Activated naive CD8-positive, alpha-beta T cell treated with anti-CD3 and anti-CD28 coated beads, Interleukin-2, amount 50 U/mL, for 16 hours (primary cell): ENCODE measurements at places on chromosomes 7 and 10.

DNA sequence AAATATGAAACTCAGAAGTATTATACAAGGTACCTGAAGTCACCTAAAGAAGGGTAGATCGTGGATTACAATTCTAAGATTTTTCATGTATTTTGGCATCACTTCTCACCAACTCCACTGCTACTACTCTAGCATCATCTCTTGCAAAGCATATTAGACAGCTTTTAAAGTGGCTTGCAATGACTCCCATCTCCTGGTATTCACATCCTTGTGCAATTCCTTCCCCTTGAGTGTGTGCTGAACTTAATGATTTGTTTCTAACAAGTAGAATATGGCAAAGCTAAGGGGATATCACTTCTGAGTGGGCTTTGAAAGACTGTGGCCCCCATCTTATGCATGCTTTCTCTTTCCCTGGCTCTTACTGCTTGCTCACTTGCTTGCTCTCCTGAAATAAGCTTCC, 280.2 kb downstream of the SNX13 start:
- DNase-seq = no peak

DNA sequence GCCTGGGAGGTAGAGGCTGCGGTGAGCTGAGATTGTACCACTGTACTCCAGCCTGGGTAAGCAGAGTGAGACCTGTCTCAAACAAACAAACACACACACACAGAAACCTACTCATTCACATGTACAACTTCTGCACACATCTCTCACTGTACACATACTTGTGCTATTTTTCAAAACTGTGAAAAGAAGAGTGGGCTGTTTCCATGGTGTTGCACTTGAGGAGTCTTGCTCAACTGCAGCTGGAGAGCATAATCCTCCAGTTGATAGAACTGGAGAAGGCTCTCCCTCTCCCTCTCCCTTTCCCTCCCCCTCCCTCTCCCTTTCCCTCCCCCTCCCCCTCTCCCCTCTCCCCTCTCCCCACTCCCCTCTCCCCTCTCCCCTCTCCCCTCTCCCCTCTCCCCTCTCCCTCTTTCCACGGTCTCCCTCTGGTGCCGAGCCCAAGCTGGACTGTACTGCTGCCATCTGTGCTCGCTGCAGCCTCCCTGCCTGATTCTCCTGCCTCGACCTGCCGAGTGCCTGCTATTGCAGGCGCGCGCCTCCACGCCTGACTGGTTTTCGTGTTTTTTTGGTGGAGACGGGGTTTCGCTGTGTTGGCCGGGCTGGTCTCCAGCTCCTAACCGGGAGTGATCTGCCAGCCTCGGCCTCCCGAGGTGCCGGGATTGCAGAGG, 43.7 kb upstream of the DLD start:
- no peak for DNase-seq

- DNase-seq = no peak
These were observed 31.8 kb upstream of the ABCA13 start for GRCh38 chr7:48139459-48139858.

DNA sequence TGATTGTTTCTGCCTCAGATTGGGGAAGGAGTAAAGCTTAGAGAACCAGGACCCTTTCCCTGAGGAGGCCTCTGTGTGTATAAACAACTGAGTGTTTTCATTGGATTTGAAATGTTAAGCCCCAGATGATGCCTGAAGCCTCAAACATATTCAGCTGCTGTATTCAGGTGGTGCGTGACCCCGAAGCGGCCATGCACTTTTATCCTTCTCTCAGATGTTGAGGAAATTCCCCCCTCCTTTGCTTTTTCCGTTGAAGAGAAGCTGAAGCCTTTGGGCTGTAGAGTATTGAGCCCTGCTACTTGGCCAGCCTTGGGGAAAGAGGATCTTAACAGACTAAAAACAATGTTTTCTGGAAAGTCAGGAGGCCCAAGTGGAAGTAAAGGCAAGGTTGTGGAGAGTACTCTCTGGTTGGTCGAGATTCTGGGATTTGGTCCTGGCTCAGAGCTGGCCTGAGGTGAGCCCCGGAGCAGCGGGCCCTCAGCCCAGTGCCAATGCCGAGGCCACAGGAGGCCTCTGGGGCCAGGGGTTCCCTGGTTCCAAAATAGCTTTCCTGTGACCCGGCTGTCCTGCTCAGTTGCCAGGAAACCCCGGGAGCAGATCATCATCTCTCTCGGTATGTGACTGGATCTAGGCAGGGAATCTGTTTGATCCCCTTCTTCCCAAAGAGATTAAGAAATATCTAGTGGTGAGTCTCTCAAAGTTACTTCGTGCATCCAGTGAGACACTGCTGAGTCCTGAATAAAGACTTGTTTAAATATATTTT, 22.5 kb downstream of the FKBP6 start:
- no peak for DNase-seq

- DNase-seq = no peak
These were observed 673.3 kb downstream of the SDK1 start for GRCh38 chr7:3974329-3974728.

DNA sequence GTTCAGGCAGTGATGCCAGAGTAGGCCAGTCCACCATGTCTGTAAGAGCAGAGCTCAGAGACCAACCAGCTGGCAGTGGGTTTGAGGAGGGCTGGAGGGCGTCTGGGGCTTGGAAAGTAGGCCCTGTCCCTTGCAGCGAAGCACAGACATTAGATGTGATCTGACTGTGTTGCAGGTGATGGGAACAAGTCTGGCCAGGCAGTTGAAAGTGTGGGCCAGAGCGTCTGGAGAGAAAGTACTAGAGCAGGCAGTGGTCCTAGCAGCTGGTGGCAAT, 53.3 kb downstream of the CHN2 start:
- DNase-seq = no peak

DNA sequence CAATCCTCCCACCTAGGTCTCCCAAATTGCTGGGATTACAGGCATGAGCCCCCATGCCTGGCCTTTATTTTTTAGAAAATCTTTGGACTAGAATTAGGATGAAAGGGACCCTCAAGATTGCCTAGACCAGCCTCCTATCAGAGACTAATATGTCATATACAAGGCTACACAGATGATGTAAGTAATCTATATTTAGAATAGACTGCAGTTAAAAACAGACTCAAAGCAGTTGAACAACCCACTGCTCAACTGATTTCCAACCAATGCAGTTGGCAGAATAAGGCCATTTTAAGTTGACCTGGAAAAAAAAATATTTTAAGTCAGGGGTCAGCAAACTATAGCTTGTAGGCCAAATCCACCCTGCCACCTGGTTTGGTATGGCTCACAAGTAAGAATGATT, 27.7 kb downstream of the PSPH start:
- no peak for DNase-seq
